ENCODE measurements at places on chromosomes 4 and X.

DNA sequence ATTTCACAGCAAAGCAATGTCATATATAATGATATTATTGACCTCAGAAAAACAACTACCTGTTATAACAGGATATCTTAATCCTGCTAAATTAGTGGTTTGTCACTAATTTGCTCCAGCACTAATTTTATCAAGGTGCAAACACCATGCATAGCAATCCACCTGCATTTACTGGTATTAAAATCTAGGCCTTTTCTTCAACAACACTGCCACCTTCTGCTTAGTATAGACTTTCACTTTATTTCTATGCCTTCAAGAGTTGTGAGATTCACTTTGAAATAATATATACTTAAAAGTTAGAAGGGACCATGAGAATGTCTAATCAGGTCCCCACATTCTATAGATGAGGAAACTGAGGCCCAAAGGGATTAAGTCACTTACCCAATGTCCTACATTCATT is 82.1 kb upstream of the IQCM start:
- no peak for DNase-seq

DNA sequence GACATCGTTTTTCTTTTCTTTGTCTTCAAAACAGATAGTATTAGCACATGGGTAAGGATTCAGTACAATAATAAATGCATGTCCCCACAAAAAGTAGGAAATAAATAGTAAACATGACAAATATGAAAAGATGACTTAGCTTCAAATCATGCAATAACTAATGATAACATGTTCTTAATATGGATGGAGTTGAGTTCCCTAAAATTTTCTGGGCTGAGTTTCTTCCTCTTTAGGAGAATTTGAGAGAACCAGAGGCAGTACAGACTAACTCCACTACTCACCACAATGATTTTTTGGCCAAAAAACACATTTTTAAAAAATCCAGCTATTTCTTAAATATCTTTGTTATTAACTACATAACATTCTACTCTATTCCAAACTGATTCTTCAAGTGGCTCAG is 432.3 kb upstream of the HS3ST1 start:
- DNase-seq, result no peak

DNA sequence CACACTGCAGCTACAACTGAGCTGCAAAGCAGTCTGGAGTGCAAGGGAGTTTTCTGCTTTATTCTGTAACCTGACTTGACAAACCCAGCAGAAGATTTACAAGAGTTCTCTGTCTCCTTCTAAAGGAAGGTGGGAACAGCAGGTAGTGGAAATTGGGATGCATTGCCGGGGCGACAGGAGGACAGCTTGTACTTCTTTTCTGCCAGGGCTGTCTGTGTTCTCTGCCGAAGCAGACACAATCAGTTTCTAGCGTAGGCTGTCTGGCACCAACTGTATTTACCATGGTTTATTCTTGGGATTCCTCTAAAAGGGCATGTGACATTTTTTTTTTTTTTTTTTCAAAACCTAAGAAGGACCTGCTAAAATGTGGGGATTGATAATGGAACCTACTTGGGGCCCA is 190.8 kb upstream of the GK2 start:
- DNase-seq, result no peak

DNA sequence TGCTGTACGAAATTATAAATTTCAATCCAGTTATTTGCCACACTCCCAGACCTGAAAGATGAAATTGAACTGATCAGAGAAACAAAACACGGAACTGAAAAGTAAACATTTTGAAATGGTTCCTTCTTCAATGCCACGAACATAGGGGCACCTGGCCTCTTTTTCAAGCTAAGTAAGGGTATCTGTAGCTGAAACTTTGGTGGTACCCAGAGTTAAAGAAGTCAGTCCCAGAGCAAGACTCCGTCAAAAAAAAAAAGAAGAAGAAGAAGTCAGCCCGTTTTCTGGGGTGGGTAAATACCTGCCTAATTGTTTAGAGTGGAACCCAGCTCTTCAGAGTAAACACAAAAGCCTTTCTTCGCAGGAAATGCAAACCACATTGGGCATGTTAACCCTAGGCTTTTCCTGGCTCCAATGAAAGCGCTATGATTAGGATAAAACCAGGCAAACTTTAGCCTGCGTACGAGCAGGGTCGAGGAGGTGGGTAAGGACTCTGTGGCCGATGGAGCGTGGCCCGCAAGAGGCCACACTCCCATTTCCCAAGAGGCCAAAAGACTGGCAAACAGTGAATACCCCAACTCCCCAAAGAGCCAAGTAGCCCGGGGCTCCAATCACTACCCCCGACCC is 1.3 kb downstream of the ANTXR2 start:
- DNase-seq, result no peak

GRCh38 chrX:38941675-38942074 is 140.4 kb downstream of the MID1IP1 start:
- no peak for DNase-seq

Measured in HEK293T (cell line).